ENCODE measurements at places on chromosomes 12 and 14.
A peak's percentile ranks its signal among the peaks of the same experiment; 100 is the strongest.

- DNase-seq: peak; percentile 82
These were observed 13.4 kb downstream of the VDR start for GRCh38 chr12:47891356-47891755.

- DNase-seq: no peak
These were observed 22.5 kb downstream of the E2F7 start for GRCh38 chr12:77042833-77043232.

DNA sequence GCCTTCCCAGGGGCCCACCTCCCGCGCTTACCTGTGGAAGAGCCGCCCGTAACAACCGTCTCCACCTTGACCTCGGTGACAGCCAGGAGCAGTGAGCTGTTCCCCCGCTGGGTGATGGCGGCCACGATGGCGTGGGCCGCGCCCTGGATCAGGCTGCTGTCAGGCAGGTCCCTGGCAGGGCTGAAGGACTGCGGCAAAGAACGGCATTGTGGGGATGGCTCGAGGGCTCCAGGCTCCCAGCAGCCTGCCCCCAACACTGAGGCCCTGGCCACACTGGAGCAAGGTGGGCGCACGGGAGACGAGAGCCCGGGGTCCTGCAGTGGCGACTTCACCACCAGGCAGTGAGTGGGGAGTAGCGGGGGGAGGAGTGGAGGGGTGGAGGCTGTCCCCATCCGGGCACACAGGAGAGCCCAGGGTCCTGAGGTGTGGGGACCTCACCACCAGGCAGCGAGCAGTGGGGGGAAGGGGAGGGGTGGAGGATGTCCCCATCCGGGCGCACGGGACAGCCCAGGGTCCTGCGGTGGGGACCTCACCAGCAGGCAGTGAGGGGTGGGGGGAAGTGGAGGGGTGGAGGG lies 25.0 kb downstream of the JAG2 start:
- DNase-seq: no peak

DNA sequence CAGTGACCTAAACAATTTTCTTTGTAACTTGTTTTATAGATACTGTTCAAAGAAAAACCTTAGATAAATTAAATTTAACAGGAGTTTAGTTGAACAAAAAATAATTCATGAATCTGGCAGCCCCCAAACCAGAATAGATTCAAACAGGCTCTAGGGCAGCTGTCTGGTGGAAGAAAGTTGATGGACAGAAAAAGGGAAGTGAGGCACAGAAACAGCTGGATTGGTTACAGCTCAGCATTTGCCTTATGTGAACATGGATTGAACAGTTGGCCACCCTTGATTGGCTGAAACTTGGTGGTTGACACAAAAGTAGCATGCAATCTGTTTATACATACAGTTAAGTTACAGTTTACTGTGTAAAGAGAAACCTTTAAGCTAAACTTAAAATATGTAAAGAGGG lies 954.3 kb upstream of the FLRT2 start:
- no peak for DNase-seq

DNA sequence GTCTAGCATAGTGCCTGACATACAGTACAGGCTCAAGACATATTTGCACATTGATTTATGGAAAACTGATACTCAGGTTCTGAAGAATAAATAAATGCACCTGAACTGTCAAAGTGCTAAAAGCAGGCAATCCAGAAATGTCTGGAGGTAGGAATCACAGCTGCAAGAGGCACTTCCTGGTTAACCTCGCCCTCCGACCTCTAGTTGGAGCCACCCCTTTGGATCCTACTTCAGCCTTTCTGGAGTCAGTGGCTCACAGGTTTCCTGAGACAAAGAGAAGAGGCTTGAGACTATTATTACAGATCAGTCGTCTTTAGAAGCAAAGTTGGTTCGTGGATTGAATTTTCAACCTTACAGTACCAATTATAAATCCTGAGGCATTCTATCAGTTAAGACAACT lies 13.0 kb downstream of the TCP11L2 start:
- no peak for DNase-seq

GRCh38 chr14:33808187-33808586 lies 142.7 kb downstream of the EGLN3 start:
- no peak for DNase-seq

- no peak for DNase-seq
These were observed 263 bp downstream of the RCOR1 start for GRCh38 chr14:102592763-102593060.

DNA sequence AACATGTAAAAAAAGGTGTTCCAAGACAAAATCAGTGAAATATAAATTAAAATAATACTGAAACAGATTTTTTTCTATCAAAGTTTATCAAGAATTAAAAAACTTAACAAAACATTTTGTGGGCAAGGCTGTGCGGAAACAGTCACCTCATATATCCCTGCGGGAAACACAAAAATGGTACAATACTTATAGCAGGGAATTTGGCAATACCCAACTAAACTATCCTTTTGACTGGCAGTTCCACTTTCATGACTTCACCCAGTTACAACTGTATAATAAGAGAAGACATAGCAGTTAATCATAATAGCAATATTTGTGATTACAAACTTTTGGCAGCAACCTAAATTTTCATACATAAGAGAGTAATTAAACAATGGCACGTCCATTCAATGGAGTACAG lies 121.5 kb upstream of the EGLN3 start:
- DNase-seq: no peak

- peak; percentile 14 for DNase-seq
These were observed 497.4 kb downstream of the NPAS3 start for GRCh38 chr14:33435911-33436689.

DNA sequence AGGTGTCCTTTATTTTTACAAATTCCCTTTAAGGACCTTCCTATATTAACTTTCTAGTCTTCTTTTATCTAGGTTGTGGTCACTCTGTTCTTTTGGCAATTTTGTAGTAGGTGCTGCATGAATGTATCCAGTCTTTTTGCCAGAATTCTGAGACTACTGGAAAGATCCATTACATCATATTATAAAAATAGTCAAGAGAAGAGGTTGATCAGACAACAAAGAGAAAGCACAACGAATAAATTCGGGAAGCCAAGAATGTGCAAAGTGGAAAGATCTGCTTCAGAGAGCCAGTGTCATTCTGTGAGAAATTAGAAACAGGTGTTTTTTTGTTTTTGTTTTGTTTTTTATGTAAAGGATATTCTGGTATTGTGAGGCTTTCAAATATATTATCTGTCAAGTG lies 15.8 kb upstream of the SLC16A7 start:
- DNase-seq: no peak

DNA sequence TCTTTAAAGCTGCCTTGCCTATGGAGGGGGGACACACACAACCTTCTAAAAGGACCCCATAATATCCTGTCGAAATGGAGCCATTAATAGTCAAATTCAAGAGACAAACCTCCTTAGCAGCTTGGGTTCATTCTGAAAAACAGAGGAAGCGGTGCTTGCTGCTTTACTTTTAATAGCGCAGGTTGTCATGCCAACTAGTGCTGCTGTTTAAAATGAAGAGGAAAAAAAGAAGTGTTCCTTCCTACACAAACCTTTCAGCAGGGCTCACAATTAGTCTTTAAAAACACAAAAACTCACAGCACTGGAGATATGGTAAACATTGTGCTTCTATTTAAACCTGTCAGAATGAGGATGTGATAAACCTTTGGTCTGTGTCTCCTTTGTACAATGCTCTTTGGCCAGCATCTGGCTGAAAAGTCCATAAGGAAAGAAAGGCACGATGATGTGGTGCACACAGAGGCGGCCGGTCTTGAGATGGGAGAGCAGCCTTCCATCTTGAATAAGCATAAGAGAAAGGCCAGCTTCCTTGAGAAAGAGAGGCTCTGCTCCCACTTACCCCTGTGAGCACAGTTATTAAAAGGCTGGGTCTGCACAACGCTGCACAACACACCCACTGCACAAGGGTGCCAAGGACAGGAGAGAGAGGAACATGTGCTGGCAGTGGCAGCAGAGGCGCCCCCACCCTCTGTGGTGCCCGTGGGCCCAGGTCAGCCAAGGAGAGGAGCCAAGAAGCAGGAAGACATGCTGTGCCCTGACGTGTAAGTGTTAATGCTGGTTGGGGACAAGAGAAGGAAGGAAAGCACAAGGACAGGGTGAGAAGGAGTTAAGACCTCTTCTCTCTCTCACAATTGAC lies 144.6 kb downstream of the TTC7B start:
- peak; percentile 68 for DNase-seq

- DNase-seq: peak; percentile 57
These were observed 598 bp downstream of the UBE2N start for GRCh38 chr12:93441081-93441616.

- no peak for DNase-seq
These were observed 7.7 kb upstream of the ATXN2 start for GRCh38 chr12:111606767-111607230.

DNA sequence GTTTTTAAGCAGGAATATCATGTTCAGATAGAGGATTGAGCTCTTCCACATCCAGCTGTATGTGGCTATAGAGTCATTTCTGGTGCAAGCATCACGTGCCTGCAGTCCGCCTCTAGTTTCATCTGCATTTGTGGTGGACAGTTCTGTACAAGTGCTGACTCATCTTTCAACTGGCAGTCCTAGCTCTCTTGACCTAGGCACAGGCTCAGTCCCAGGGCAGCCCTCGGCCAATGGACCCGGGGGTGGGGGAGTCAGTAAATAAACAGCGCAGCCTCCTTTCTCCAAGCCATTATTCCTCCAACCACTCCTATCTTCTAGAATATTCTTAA lies 41.8 kb upstream of the FRMD6 start:
- DNase-seq: no peak

GRCh38 chr14:24068711-24069410 lies 2.5 kb upstream of the CPNE6 start:
- no peak for DNase-seq

GRCh38 chr12:80217011-80217535 lies 117.7 kb downstream of the OTOGL start:
- DNase-seq: no peak

DNA sequence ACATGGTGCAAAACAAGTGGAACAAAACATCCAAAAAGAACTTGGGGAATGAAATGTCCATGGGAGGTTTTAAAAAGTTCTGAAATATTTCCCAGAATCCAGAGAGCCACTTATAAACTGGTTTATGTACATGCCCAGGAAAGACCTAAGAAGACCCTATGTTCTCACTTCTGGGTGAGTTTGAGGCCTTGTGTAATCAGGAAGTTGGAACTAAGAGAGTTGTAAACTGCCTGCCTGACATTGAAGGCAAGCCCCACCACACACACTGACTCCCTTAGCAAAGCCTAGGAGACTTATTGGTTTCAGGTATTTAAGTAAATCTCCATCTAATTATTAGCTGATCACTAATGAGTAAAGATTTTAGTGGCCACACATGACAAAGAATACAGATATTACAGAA lies 142.5 kb downstream of the LRIG3 start:
- DNase-seq: no peak

DNA sequence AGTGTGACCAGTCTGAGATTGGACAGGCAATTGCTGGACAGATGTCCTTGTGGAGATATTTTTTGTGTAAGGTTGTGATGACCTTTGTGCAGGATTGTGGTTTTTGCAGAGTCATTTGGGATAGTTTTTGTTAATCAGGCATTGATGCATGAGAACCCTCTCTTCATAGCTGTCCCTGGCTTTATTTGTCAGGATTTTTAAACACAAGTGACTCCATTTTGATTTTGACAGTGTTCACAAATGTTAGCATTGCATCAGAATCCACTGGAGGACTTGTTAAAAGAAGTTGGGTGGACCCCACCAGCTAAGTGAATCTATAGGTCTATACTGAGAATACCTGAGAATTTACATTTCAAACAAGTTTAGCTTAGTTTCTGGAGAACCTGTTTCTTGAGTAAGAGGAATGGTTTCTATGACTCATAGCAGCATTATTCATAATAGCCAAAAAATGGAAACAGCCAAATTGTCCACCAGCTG lies 11.8 kb downstream of the FNTB start:
- no peak for DNase-seq

- no peak for DNase-seq
These were observed 55.2 kb downstream of the SIX1 start for GRCh38 chr14:60594062-60594461.

DNA sequence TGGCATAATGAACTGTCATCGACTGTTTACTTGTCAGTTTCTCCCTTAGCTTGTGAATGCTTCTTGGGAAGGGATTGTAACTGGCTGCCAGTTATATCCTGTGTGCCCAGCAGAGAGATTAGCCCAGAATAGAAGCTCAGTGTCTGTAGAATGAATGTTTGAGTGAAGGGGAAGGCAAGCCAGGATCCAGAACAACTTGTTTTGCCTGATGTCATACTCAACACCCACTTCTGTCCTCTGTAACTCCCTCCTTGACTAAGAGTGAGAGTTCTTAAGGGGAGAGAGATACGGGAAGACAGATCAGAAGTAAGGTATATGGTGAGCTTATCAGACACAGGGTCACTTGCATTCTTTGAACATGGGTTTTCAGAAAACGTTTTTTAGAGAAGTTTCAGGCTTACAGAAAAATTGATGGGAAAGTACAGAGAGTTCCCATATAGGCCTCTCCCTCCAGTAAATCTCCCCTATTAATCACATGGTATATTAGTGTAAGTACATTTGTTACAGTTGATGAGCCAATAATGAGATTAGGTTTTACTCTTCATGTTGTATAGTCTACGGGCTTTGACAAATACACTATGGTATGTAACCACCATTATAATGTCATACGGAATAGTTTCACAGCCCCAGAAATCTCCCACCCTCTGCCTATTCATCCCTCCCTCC lies 5.6 kb upstream of the SPPL3 start:
- DNase-seq: no peak

- DNase-seq: peak; percentile 36
These were observed 11.8 kb upstream of the PAPLN start for GRCh38 chr14:73225496-73225895.

DNA sequence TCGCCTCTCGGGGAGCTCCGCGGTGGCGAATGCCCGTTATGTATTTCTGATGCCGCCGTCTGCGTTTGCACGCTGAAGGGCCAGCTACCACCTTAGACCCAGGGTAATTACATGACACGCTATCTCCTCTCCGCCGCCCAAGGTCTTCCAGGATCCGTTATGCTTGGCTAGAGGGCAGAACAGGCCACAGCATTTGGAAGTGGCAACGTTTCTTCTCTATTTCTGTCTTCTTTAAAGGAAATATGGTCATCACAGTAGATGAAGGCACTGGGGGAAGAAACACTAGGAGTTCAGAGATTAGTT lies 861 bp upstream of the MDGA2 start:
- DNase-seq: no peak

- peak; percentile 55 for DNase-seq
These were observed 40.9 kb upstream of the SMUG1 start for GRCh38 chr12:54229624-54230212.

DNA sequence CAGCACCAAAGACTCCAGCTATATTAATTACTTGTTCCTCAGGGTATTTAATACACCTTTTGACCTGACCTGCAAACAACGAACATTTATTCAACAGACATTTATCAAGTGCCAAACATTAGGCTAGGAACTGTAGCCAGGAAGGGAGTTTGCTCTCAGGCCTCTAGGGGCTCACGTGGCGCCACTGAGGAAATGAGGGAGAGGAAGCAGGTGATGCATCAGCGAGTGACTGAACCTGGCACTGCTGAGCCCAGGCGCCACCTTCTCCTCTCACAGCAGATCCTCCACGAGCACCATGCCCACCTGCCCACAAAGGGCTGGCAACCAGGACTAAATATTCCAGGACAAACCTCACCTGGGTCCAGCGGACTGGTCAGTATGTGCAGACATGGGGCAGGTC lies 50.2 kb downstream of the SETD3 start:
- DNase-seq: no peak
